Glomerular endothelial cell (primary cell): ENCODE measurements at places on chromosomes 16 and 17. TPM values are rescaled to one million over a fixed set of nuclear protein-coding genes. Genes with fewer than 3 reads are reported as not detected.

Gene FNDC8
- not detected in 2 replicates for total RNA-seq

Gene WNT9B
- total RNA-seq, result not detected in 2 replicates

Gene DLX4
- not detected in 2 replicates for total RNA-seq

Gene SECTM1
- total RNA-seq, result 1.1 and 2.7 TPM in 2 replicates

Gene KCNG4
- total RNA-seq, result not detected in 2 replicates

Gene SYT17
- 3.6 and 5.8 TPM in 2 replicates for total RNA-seq

Gene SLC16A6
- 1.2 and 2.8 TPM in 2 replicates for total RNA-seq

Gene FOXN1
- total RNA-seq, result not detected in 2 replicates
